ENCODE measurements at places on chromosomes 5 and 9. TPM values are rescaled to one million over a fixed set of nuclear protein-coding genes. Genes with fewer than 3 reads are reported as not detected.

Gene SPATA31D4
- not detected for total RNA-seq

Gene TNC
- total RNA-seq, result 1,433 TPM

Gene PPP1R2B
- 0.22 TPM for total RNA-seq

Gene FCN2
- not detected for total RNA-seq

Gene HCN1
- not detected for total RNA-seq

Data from articular chondrocyte of knee joint (primary cell).